ENCODE measurements at places on chromosomes 4 and X. TPM values are rescaled to one million over a fixed set of nuclear protein-coding genes. Genes with fewer than 3 reads are reported as not detected.

The TLR1 gene
- total RNA-seq, result 5.0 TPM

The TMEM164 gene
- 21.2 TPM for total RNA-seq

The ANK2 gene
- total RNA-seq, result 35.1 TPM

The EMCN gene
- total RNA-seq, result 41.8 TPM

The CXCL1 gene
- 36.3 TPM for total RNA-seq

The MAGEA11 gene
- total RNA-seq, result under 0.01 TPM

The MAPK10 gene
- total RNA-seq, result under 0.01 TPM

The PGAM4 gene
- not detected for total RNA-seq

The RNF128 gene
- under 0.01 TPM for total RNA-seq

The GPM6B gene
- total RNA-seq, result not detected

The TMEM156 gene
- total RNA-seq, result 0.87 TPM

The SPP1 gene
- total RNA-seq, result not detected

The MED12 gene
- 30.0 TPM for total RNA-seq

Measured in lung microvascular endothelial cell (primary cell).